ENCODE measurements at places on chromosomes 6 and 20. TPM values are rescaled to one million over a fixed set of nuclear protein-coding genes. Genes with fewer than 3 reads are reported as not detected.

The BPIFB4 gene
- not detected for total RNA-seq

The FAM83C gene
- not detected for total RNA-seq

The LIN28B gene
- total RNA-seq: 0.25 TPM

The CCN2 gene
- total RNA-seq: 16.2 TPM

The AGPAT4 gene
- 47.9 TPM for total RNA-seq

The GPX5 gene
- not detected for total RNA-seq

The RNF39 gene
- total RNA-seq: not detected

The GATA5 gene
- not detected for total RNA-seq

The SLC25A27 gene
- 26.1 TPM for total RNA-seq

The PNPLA1 gene
- 0.25 TPM for total RNA-seq

The LTB gene
- not detected for total RNA-seq

The PPIL6 gene
- total RNA-seq: 21.1 TPM

The HSPA12B gene
- total RNA-seq: 2.7 TPM

The HMGCLL1 gene
- 45.2 TPM for total RNA-seq

The PHACTR1 gene
- 45.5 TPM for total RNA-seq

The DEK gene
- 97.9 TPM for total RNA-seq

The LY86 gene
- 2.0 TPM for total RNA-seq

The TUBB1 gene
- total RNA-seq: 0.49 TPM

The PTPRK gene
- 127 TPM for total RNA-seq

The HDGFL1 gene
- total RNA-seq: under 0.01 TPM

The NFATC2 gene
- total RNA-seq: 0.49 TPM

The DLL1 gene
- total RNA-seq: 9.1 TPM

The GFOD1 gene
- total RNA-seq: 27.0 TPM

The TFAP2A gene
- 0.25 TPM for total RNA-seq

The SLC32A1 gene
- total RNA-seq: 5.9 TPM

The AVP gene
- not detected for total RNA-seq

The FIG4 gene
- total RNA-seq: 43.0 TPM

The SRMS gene
- not detected for total RNA-seq

The DLGAP4 gene
- 32.0 TPM for total RNA-seq

The DEFB113 gene
- not detected for total RNA-seq

The SLC22A16 gene
- total RNA-seq: 0.49 TPM

The FAM83D gene
- 2.0 TPM for total RNA-seq

The SAMD3 gene
- total RNA-seq: 6.1 TPM

The TGM3 gene
- 0.25 TPM for total RNA-seq
